Left renal cortex interstitium (tissue), 4 donors: ENCODE measurements at places on chromosomes 3 and 15.
A peak's percentile ranks its signal among the peaks of the same experiment; 100 is the strongest.

DNA sequence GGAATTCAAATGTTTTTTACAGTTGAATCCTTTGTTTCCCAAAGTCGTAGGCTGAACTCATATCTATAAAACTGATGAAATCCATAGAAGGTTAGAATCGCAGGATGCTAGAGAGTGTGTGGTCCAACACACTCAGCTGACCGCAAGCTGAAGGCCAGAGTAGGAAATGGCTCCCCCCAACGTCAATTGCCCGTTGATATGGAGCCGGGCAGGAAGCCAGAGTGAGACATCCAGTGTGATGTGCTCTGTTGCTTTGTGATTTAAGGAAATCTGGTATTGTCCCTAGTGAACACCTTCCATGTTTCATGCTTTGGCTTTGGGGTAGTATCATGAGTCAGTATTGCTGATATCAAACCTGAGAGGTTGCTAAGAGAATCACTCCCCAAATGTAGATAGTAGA lies 5.8 kb upstream of the MEX3B start:
- DNase-seq = no peak

DNA sequence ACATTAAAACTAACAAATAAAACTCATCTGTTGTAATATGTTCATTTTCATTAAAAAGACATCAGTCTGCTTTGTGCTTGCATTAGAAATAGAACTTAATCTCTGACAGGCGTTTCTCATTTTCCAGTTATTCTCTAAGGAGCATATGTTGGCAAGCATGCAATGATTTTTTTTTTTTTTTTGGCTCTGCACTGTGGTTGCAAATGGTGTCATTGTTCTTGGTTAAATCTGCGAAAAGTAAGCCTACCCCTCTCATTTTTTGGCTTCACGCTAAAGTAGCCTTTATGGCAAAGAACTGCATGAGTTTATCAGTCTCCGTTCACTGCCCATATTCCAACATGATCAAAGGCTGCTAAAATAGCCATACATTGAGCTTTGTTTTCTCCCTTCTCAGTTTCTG lies 403.2 kb downstream of the MECOM start:
- DNase-seq = no peak

DNA sequence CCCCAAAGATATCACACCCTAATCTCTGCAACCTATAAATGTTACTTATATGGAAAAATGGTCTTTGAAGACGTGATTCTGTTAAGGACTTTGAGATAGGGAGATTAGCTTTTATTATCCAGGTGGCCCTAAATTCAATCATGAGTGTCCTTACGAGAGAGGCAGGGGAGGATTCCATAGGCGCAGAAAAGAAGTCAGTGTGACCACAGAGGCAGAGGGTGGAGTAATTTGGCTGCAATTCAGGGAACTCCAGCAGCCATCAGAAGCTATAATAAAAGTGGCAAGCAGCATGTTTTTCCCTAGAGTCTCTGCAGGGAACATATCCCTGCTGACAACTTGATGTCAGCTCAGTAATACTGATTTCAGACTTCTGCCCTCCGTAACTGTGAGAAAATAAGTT lies 315.2 kb upstream of the ROBO2 start:
- DNase-seq = no peak

DNA sequence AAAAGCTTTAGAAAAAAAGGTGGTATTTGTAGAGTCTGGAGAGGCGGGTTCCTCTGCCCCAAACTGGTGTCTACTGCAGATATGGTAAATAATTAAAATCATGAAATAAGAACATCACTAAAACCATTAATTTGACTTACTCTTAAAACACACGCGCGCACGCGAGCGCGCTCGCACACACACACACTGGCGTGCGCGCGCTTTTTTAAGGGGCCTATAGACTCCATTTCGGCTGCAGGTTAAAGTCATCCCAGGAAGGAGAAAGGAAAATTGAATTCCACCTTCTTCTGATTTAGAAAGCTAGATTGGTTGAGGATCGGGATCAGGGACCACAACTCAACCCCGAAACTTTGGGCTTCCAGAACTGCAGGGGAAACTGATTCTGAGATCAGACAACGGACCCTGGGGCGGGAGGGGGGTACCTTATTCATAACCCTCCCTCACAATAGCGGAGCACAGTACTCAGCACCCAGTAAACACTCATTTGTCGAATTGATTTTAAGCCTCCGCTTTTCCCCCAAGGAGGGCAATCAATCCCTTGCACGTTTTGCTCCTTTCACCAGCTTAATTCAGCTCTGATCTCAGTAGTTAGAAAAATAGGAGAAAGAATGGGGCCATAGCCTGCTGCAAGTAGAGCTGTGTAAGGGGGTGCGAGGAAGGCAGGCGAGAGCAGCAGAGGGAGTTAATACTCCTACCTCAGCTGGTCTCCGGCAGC lies 509 bp upstream of the LRRC3B start:
- no peak for DNase-seq

DNA sequence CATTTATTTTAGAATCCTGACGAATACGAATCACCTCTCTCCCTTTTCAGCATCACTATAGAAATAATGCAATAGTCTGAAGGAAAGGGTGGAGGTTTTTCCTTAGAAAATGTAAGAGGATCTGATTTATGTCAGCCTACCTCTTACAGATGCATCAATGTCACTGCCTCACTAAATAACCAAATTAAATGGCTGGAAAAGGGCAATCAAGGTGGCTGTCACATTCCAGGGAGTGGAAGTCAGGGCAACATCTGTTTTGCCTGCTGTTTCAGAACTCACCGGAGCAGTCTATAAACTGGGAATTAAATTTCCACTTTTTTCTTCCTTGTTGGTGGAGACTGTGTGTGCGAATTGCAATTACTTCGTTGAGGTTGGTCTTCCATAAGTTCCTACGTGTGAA lies 299.3 kb upstream of the PDZRN3 start:
- DNase-seq = peak; percentile 1

DNA sequence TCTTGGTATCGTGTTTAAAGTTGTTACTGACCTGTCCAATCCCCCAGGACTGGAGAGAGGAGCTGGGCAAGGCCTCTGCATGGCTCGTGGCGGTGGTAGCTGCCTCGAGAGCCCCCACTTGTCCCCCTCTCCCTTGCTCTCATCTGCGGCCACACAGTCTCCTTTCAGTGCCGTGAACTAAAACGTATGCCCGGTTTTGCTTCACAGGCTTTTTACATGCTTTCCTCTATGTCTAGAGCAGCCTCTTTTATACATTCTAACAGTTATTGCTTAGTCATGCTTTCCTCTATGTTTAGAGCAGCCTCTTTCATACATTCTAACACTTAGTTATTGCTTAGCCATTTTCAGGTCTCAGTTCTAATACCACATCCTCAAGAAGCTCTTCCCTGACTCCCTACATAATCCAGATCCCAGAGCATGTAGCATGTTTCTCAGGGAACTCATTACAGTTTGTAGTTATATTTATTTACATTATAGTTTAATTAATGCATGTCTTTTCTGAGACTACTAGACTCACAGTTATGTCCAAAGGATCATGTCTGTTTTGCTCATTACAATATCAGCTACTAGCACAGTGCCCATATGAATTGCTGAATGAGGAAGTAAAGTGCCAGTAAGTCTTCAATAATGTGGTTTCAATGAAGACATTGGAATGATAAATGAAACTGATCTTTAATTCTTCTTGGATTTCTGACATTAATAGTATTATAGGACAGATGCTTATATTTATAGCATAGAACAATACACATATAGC lies 66.5 kb upstream of the TBL1XR1 start:
- DNase-seq = no peak

GRCh38 chr15:40407330-40407990 lies 1.9 kb downstream of the IVD start:
- no peak for DNase-seq

- no peak for DNase-seq
Observed at GRCh38 chr3:17195856-17196604, 311.3 kb downstream of the PLCL2 start.

GRCh38 chr3:153144779-153145178 lies 17.2 kb upstream of the RAP2B start:
- DNase-seq = no peak

DNA sequence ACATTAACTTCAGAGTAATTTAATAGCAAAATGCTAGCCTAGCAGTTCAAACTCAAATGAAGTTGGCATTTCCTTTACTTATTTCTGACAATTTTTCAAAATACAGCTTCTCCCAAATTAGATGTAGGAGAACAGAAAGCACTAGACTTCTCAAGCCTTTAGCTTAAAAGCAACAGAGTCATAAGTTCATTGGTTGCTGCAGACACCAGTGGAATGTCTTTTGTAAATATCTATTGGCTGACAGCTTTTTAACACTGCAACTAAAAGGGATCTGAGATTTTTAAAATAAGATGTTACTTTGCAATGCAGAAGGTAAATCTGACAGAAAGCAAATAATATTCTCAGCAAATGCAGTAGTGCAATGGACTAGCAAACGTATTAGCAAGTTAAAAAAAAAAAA lies 259.3 kb downstream of the TBL1XR1 start:
- DNase-seq = no peak

- DNase-seq = no peak
Observed at GRCh38 chr3:56790016-56790821, 11.5 kb downstream of the ARHGEF3 start.

DNA sequence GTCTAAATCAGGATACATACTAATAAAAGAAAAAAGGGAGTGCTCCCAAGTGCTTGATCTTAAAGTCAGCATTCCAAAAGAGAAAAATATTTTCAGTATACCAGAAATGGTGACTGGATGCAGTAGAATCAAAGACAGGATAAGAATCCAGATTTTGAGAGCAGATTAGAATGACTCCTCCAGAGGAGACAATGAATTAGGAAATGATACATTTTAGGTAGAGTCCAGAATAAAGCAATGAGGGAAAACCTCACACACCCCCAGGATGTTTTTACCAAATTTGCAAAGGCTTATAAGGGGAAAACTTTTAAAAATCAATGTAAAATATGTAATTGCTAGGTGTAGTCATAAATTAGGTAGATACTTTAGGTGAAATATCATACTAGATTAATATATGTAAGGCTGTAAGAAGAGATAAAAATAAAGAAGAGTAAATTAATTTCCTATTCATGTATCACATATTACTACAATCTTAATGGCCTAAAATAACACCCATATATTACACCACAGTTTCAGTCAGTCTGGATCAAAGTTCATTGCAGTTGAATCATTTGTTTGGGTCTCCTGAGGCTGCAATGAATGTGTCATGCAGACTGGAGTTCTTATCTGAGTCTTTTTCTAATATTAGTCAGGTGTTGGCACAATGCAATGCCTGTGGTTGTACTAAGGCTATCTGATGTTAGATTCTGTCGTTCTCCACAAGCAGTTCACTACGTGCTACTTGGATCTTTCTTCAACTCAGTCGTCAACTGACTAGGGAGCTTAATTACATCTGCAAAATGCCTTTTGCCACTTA lies 547.8 kb upstream of the EPHA6 start:
- DNase-seq = no peak

- DNase-seq = no peak
Observed at GRCh38 chr3:119800844-119801243, 18.9 kb downstream of the NR1I2 start.

DNA sequence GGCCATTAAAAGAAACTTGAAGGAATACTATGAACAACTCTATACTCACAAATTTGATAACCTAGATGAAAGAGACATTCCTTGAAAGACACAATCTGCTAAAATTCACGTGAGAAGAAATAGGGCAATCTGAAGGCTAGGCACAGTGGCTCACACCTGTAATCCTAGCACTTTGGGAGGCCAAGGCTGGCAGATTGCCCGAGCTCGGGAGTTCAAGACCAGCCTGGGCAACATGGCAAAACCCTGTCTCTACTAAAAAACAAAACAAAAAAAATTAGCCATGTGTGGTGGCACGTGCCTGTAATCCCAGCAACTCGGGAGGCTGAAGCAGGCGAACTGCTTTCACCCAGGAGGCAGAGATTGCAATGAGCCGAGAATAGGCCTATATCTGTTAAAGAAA lies 104.8 kb downstream of the HES1 start:
- DNase-seq = no peak

DNA sequence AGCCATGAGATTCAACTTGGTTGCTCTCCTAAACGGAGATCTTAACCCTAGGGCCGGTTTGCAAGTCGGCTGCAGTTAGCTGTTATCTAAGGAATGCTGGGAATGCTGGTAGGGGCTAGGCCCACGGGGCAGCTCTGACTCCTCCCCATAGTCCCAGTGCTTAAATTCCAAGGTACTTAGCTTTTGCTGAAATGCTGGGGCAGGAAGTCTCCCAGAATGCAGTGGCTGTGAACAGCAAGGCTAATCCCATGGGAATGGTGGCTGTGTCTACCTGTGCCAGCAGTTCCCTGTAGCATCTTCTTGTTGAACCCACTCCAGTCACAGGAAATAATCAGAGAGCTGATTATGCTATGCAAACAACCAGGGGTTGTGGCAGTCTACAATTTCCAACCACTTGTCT lies 102.5 kb upstream of the TJP1 start:
- DNase-seq = no peak

GRCh38 chr3:3065876-3066275 lies 44.3 kb downstream of the IL5RA start:
- DNase-seq = no peak

- DNase-seq = peak; percentile 21
Observed at GRCh38 chr3:99753268-99753975, 64.2 kb upstream of the CMSS1 start.

GRCh38 chr15:50884540-50884939 lies 23.9 kb upstream of the AP4E1 start:
- DNase-seq = no peak

DNA sequence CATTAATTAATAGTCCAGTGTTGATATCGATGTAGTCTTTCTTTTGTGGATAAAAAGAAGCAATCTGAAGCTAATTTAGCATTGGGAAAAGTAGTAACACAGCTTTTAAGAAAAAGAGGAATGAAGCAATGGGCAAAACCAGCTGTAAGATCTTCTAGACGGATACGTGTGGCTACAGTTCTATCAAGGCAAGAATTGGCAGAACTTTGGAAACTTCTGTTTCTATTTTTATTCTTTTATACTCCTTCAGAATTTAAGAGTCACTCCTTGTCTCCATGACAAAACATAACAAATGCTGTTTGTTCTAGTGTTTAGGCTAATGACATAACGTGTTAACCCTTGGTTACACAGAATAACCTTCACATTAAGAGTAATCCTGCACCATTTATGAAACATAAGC lies 289.2 kb downstream of the ROBO2 start:
- no peak for DNase-seq

GRCh38 chr3:178420033-178420432 lies 116.2 kb upstream of the KCNMB2 start:
- DNase-seq = no peak
